ENCODE measurements at places on chromosomes 16 and 17. TPM values are rescaled to one million over a fixed set of nuclear protein-coding genes. Genes with fewer than 3 reads are reported as not detected.

The KRT40 gene
- total RNA-seq = not detected

The SMTNL2 gene
- not detected for total RNA-seq

DNA sequence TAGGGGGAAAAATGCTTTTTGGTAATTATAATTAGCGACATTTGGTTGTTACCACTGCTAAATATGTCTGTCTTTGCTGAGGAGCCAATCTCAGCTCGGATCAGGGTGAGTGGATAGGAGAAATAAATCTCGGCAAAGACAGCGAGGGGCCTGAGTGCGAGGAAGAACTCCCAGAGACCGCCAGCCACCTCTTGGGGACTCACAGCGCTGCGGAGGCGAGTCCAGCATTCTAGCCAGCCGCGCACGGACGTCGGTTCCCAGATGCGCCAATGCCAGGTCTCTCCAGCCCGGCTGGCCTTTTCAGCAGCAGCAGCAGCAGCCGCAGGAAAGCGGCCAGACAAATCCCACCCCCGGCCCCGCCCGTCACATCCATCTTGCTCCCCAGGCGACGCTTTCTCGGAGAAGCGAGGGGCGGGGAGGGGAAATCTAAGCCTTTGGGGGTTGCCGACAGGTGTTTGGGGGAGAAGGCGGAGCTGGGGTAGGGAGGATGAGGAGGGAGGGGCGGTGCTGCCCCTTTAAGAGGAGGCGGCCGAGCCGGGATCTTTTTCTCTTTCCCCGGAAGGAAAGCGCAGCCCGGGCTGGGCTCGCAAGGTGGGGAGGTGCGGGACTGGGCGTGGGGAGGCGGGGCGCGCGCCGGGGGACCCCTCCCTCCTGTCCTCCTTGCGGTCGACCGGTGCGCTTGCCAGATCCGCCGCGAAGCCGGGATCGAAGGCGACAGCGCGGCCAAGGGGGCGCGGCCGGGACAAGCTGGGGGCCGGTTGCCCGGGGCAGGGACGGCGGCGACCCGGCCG, at the start of gene ITGA3:
TSS of gene ITGA3 (plus strand) at position 685 of the 791 bp plus-strand sequence. CDS start 330 bp downstream, outside the sequence.
- peak within 1 kb of the TSS; percentile 96 for H3K27ac ChIP-seq
- H3K4me3 ChIP-seq = peak within 1 kb of the TSS; percentile 82
- no peaks in the 10 kb centered on the region for H3K27me3 ChIP-seq
- H3K4me1 ChIP-seq = peaks cover 74% of the 10 kb centered on the region
- H3K36me3 ChIP-seq = peaks cover 98% of the 10 kb centered on the region
- peak; percentile 98 for DNase-seq

The CHST4 gene
- total RNA-seq = 72.9 TPM

DNA sequence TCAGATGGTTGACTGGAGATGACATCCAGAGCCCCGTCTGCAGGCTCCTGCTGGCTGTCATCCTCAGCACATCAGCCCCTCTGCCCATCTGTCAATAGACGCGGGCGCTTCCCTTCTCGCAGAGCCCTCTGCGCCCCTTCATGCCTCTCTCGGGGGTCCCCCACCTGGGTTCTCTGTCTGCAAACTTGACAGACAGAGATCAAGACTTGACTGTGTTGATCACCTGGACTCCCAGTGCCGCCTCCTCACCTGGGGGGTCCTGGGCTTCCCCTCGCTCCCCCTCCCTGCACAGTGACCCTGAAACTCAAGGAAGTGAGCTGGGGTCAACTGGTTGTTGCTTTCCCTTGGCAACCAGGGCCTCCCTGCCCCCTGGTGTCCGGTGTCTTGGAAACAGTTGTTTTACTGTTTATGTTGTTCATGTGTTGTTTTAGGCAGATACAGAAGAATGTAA, 31.9 kb downstream of the RNF213 start:
- H3K4me1 ChIP-seq = no peaks in the 10 kb centered on the region
- peaks cover 86% of the 10 kb centered on the region for H3K36me3 ChIP-seq
- DNase-seq = no peak
- H3K27ac ChIP-seq = no peak overlapping the region
- H3K27me3 ChIP-seq = no peaks in the 10 kb centered on the region
- H3K4me3 ChIP-seq = no peak overlapping the region

The MMP25 gene
- 0.27 TPM for total RNA-seq

GRCh38 chr17:28862561-28862960, 7.7 kb downstream of the ERAL1 start:
- peaks cover 12% of the 10 kb centered on the region for H3K36me3 ChIP-seq
- peaks cover 6% of the 10 kb centered on the region for H3K4me1 ChIP-seq
- H3K4me3 ChIP-seq = no peak overlapping the region
- H3K27ac ChIP-seq = no peak overlapping the region

DNA sequence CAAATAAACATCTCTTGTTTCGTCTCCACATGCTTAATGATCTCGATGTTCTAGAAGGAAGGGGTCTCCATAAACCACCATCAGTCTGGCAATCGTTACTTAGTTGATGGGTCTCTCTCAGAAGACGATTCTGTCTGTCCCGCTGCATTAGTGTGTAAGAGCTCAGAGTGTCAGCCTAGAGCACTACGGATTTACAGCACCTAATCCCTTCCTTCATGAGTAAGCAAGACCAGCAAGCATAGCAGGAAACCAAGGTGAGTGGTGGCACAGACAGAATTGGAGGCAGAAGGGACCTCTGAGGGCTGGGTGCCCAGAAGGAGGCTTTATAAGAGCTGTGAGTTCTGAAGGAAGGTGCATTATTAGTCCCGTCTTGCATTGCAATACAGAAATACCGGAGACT, 440.1 kb downstream of the RBFOX1 start:
- no peaks in the 10 kb centered on the region for H3K4me1 ChIP-seq
- H3K4me3 ChIP-seq = no peak overlapping the region
- H3K36me3 ChIP-seq = no peaks in the 10 kb centered on the region
- no peak for DNase-seq
- no peaks in the 10 kb centered on the region for H3K27me3 ChIP-seq

The LDHD gene
- 4.1 TPM for total RNA-seq

DNA sequence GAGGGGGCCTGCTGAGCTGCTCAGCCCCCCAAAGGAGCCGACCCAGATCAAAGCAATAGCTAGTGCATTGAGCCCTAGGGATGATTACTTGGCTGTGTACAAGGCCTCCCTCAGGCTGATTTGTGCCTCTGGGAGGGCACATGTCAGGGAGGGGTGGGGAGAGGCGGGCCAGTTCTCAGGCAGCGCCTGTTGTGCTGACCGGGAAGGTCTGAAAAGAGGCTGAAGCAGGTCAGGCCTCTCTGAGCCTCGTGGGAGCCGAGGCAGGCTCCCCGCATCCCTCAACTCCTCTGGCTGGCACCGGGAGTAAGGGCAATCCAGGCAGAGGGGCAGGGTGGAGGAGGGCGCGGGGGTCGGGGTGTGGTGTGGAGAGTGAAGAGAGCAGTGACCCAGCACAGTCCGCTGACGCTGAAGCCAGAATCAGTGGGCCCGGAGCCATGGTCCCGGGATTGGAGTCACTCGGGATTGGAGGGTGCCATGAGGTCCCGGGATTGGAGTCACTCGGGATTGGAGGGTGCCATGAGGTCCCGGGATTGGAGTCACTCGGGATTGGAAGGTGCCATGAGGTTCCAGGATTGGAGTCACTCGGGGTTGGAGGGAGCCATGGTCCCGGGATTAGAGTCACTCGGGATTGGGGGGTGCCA, 3.0 kb downstream of the DCXR start:
- no peak overlapping the region for H3K27ac ChIP-seq
- DNase-seq = no peak
- peaks cover 7% of the 10 kb centered on the region for H3K4me1 ChIP-seq
- peaks cover 35% of the 10 kb centered on the region for H3K36me3 ChIP-seq
- H3K4me3 ChIP-seq = no peak overlapping the region
- H3K27me3 ChIP-seq = no peaks in the 10 kb centered on the region

GRCh38 chr17:73481676-73482075, 162.6 kb downstream of the SDK2 start:
- no peaks in the 10 kb centered on the region for H3K4me1 ChIP-seq
- H3K27ac ChIP-seq = no peak overlapping the region
- H3K27me3 ChIP-seq = peaks cover 78% of the 10 kb centered on the region

DNA sequence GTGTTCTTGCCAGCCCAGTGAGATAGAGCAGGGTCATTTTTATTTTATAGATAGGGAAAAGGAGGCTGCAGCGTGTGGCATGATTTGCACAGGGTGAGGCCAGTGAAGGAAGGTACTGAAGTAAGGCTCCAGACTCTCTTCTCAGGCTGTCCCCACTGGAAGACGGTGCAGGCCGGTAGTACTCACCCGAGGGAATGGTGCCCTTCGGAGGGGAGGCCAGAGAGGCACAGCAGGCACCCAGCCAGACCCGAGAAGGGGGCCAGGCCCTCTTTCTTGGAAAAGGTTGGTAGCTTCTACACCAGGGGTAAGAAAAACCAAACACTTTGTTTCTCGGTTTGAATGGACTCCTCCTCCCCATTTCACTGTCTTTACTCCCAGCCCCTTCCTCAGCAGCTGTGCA, 288 bp downstream of the ANKRD40CL start:
- no peaks in the 10 kb centered on the region for H3K27me3 ChIP-seq
- no peaks in the 10 kb centered on the region for H3K36me3 ChIP-seq
- H3K4me1 ChIP-seq = peaks cover 48% of the 10 kb centered on the region

GRCh38 chr17:51855806-51856205, 302.7 kb downstream of the CA10 start:
- no peak overlapping the region for H3K27ac ChIP-seq
- H3K4me1 ChIP-seq = no peaks in the 10 kb centered on the region
- H3K4me3 ChIP-seq = no peak overlapping the region

The SLFN14 gene
- total RNA-seq = not detected

DNA sequence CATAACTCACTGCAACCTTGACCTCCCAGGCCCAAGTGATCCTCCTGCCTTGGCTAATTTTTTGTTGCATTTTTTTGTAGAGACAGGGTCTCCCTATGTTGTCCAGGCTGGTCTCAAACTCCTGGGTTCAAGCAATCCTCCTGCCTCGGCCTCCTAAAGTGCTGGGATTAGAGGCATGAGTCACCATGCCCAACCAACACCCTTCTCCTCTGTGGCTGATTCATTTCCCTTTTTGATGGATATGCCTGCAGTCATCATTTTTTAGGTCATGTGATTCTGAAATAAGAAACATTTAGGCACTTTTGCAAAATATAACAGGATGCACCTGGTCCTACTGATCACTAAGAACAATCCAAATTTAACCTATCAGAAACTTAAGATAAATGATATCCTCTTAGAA, 44.0 kb upstream of the YPEL2 start:
- no peak overlapping the region for H3K27ac ChIP-seq
- H3K27me3 ChIP-seq = no peaks in the 10 kb centered on the region
- no peak for DNase-seq
- H3K36me3 ChIP-seq = no peaks in the 10 kb centered on the region

The ARL16 gene
- total RNA-seq = 35.4 TPM

The EPN3 gene
- 45.1 TPM for total RNA-seq

DNA sequence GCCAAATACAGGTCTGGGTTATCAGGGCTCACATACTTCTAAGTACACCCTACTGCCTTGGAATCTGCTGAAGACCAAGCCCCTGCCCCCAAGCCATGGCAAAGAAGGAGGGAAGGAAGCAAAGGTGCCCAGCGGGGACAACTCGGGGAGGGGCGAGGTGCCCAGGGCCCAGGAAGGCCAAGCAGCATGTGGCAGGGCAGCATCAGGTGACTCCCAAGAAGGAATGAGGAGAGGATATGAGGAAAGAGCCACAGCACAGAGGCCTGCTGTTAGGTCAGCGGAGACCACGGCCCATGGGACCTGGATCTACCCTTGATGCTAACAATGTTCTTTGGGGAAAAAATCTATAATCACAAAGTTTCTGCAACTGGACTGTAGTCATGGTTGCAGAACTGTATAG, 142.6 kb upstream of the CRHR1 start:
- DNase-seq = peak; percentile 27
- peaks cover 10% of the 10 kb centered on the region for H3K4me1 ChIP-seq
- no peak overlapping the region for H3K4me3 ChIP-seq
- H3K36me3 ChIP-seq = peaks cover 20% of the 10 kb centered on the region
- H3K27me3 ChIP-seq = peaks cover 12% of the 10 kb centered on the region

The SLC52A1 gene
- total RNA-seq = 0.34 TPM

The HOXB7 gene
- total RNA-seq = 31.3 TPM

GRCh38 chr16:84614073-84614459, 3.8 kb downstream of the COTL1 start:
- peaks cover 68% of the 10 kb centered on the region for H3K36me3 ChIP-seq
- no peak overlapping the region for H3K27ac ChIP-seq
- no peaks in the 10 kb centered on the region for H3K27me3 ChIP-seq
- peaks cover 51% of the 10 kb centered on the region for H3K4me1 ChIP-seq

DNA sequence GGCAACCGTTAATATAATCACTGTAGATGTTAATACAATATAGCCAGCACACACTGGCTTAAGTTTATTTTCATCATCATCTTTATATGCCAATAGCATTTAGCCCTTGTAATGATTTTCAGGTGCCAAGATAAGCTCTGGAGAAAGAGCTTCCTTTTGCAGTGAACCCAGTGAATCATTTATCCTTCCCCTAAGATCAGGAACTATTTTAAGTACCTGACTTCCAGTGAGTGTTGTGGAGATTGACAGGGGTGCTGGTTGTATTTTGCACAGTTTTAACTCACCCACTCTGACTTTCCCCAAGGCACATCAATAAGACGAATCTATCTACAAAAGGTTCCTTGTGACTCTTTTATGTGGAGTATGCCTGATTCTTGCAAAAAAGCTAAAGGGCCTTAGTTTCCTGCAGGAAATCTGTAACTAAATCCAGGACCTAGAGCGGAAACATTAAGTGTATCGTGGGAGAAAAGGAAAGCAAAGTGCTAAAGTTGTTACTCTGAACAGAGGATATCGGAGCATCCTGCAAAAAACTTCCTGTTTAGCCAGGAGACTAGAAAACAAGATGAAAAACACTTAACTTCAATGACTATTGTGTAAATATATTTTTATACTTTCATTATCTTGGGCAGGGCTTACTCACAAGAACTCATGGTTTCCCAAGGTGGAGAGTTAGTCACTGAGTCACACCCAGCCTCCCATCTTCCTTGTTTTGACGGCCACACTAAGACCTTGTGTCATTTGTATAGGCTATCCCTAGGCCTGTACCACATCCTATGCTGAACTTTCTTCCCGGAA, 183.6 kb downstream of the MAP2K6 start:
- no peak overlapping the region for H3K4me3 ChIP-seq
- no peaks in the 10 kb centered on the region for H3K36me3 ChIP-seq
- no peaks in the 10 kb centered on the region for H3K27me3 ChIP-seq

DNA sequence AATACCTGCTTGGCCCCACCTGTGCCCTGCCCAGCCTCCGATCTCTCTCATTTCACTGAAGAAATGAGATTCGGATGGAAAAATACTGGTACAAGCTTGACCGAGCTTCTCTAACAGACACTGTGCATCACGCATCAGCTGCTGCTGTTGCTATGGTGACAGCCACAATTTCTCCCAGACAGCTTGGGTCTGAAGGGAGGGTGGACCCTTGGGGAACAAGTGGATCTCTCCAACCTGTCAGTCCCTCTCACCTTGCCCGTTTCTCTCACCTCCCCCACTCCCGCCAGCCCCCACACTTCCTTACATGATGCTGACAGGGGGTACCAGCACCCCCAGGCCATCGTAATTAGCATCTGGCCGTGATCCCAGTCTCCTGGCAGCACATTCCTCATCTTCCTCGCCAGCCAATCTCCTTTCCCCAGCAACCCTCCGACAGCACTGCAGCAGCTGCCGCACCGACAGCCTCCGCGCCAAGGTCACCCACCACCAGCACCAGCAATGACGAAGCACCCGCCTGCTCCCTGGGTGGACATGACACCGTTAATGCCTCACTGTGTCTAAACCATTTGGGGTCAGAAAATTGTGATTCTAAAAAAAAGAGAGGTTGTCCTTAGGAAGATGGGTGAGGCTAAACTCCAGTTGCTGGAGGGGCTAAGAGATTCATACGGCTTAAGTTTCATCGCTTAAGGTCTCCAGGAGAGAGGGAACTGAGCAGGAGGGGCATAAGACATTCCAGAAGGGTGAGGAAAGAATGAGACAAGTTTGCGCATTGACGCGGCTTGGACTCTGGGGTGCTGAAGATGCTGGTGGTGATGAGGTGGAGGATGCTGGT, 58.6 kb upstream of the TNRC6A start:
- no peak overlapping the region for H3K27ac ChIP-seq
- H3K4me1 ChIP-seq = peaks cover 25% of the 10 kb centered on the region
- DNase-seq = no peak
- H3K36me3 ChIP-seq = peaks cover 7% of the 10 kb centered on the region
- no peak overlapping the region for H3K4me3 ChIP-seq

Data from Calu3 (cell line).